AG09319 (cell line): ENCODE measurements at places on chromosomes 13 and 19.
A peak's percentile ranks its signal among the peaks of the same experiment; 100 is the strongest.

DNA sequence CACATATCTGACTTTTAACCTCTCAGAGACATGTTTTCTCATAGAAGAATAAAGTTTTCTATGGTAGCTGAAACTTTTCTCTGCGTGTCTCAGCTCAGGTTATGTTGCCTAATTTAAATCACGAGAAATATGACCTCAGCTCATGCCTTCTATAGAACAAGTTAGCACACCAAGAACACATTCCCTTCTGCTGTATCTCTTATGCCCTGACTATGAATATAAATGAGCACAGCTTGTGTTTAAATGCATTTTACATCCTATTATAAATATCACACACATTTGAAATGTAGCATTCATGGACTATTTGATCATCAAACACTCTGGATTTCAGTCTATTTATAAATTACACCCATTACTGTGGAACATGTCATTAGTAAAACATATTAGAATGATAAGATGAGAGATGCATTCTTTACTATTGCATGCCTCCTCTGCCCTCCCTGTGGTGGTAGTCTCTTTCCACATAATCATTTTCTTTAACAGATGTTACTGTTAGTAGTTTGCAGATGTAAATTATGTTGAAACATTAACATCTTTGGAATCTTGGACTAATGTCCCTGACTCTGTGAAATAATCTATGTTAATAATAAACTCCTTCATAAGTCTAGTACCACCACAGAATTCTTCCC is 2044.9 kb upstream of the PCDH20 start:
- DNase-seq: no peak

DNA sequence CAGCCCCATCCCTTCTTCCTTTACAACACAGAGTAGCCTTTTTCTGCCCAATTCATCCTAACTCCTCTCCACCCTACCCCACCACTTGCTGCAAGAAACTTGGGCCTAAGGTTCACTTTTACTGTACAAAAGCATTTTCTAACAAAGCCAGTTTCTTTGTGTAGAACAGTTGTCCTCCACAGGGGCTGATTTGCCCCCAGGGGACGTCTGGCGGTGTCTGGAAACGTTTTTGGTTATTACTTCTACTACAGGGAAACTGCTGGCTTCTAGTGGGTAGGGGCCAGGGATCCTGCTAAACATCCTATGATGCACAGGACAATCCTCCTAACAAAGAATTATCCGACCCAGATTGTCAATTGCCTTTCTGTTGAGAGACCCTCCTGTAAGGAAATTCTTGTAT is 7.3 kb upstream of the LMO7 start:
- no peak for DNase-seq

DNA sequence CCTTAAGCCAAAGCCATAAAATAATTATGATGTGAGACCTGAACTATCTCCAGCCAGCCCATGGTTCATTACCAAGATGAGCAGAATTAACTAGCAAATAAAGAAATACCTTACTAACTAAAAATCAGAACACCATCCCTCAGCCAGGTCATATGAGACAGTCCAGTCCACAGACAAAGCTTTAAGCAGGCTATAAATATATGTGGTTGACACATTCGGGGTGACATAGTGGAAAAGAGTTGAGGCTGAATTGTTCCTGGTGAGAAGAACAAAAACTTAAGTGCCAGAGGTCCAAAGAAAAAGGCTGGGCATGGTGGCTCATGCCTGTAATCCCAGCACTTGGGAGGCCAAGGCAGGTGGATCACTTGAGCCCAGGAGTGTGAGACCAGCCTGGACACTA is 30.9 kb downstream of the ENOX1 start:
- no peak for DNase-seq

DNA sequence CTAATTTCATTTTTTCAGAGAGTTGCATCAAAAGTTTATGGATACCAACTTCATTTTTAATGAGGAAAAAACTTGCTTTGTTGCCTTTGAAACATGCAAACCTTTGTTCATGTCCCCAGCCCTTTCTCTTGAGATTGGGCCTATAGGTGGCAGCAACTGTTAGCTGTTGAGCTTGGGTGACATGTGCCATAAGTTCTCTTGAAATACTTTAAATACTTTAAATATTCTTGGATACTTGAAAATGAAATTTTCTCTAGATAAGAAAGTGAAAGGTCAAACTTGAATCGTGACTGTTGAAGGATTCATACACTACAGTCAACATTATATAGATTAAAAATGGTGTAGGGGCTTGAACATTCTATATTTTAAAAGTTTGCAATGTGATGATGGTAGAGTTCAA is 294.9 kb downstream of the NDFIP2 start:
- DNase-seq: peak; percentile 49

- no peak for DNase-seq
Measured at GRCh38 chr13:113802761-113803160, 43.7 kb downstream of the TMEM255B start.

GRCh38 chr13:90565985-90566713 is 781.3 kb upstream of the MIR17HG start:
- no peak for DNase-seq

GRCh38 chr19:49064768-49065611 is at the start of gene NTF4:
TSS of gene NTF4 (minus strand) at chr19:49064818. CDS start at chr19:49061997, 2,821 bp downstream.
- no peak for DNase-seq

DNA sequence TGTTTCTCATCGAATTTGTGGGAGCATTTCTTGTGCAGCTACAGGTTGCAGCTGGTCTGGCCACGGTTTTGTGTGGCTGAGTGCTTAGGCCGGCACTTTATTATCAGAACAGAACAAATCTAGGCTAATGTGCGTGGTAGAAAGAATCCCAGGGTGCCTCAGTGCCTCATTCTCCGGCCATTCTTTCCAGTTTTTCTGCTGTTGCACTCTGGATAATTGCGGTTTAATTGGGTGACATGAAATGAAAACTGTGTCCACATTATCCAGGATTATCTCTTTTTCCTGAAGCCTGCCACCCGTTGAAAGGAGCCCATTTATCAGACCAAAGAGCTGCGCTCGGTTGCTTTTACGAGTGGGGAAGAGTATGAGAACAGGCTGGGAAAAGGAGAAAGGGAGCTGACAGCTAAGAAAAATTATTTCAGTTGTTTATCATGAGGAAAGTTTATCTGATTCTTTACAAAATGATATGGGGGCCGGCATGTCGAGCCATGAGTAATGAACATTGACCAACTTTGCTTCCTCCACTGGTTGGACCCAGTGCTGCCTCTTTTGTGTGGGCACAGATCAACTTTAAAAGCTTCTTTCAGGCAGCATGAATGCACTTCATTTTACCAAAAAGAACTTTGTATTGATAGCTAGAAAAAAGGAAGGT is 117.0 kb upstream of the SOX21 start:
- DNase-seq: no peak

DNA sequence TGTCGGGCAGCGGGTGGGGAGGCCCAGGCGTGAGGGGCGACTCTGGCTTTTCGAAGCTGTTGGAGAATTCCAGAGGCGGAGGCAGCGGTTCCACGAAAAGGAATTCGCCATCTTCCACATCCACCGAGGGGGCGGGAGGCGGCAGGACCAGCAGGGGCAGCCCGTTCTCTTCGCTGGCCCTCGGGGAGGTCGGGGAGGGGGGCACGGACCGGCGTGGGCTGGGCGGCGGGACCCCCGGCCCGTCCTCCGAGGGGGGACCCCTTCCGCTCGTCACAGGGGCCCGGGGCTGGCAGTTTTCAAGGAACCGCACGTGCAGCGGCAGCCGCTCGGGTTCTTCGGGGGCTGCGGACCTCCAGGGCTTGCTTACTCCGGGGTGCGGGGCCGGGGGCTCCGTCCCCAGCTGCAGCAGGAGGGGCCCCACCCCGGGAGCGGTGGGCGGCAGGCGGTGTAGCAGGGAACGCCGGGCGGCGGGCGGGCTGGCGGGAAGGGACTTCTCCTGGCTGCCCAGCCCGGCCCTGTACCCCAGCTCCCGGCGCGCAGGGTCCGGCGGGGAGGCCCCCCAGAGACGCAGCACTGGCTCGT is 18.0 kb downstream of the C19orf81 start:
- no peak for DNase-seq

DNA sequence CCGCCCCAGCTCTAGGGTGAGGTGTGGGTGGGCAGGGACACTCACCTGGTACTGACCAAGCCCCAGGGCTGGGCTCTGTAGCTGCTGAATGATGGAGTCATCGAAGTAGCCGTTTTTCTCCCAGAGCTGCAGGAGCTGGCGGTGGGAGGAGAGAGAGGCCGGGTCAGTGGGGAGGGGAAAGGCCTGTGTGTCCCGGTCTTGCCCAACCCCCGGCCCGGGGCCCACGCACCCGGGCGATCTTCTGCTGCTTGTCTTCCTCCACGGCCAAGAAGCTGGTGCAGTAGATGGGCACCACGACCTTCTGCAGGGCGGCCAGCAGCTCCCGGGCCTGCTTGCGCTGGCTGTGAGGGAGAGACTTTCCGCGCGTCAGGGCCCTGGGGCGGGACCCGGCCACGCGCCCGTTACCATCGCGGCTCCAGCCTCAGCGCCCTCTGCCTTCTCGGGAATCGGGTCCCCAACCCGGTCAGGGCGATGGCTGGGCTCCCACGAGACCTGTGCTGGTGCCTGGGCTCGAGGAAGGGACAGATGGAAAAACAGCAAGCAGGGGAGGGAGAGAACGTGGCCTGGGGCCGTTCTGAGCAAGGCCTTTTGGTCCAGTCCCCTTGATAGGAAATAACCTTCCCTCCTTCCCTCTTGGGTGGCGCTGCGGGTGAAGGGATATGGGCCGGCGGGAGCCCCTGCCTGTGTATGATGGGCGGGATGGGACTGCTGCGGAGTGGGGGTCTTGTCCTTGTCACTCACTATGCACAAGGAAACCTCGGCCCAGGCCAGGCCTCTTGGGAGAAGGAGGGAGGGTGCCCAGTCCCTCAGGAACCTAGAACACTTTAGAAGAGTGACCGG is 11.5 kb downstream of the CHERP start:
- DNase-seq: no peak

GRCh38 chr19:47765523-47766358 is 12.8 kb upstream of the SELENOW start:
- DNase-seq: no peak
